ENCODE measurements at places on chromosomes 3 and 15.

- DNase-seq = no peak
These were observed 93.4 kb upstream of the CTDSPL start for GRCh38 chr3:37768107-37768809.

GRCh38 chr3:96259-96658 lies 100.3 kb upstream of the CHL1 start:
- DNase-seq = no peak

GRCh38 chr3:172096881-172097420 lies 57.6 kb downstream of the FNDC3B start:
- DNase-seq = no peak

DNA sequence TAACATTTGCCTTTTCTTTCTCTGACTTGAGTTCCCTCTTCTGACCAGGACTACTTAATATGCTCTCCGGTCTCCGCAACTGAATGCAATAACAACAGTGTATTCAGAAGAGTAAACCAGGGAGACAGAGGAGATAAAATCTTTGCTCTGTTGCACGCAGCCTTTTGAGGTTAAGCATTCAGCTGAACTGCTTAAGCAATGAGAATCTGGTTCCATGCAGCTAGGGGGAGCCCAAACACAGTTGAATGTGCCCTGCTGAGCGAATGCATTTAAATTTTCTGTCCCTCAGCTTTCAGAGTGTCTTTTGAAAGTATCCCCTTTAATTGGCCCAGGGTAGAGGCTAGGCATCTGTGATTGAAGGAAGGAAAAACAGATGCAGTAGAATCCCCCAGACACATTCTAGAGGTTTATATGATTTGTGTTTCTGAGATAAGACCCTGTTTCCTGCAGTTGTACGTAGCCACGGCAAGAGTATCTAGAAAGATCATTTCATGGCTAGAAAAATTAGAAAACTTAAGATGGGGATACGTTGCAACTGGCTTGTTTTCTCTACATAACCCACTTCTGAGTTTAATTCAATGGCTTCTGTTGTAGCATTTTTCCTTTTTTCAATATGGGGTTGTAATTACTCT lies 309.6 kb downstream of the TUSC7 start:
- DNase-seq = no peak

- DNase-seq = no peak
These were observed 426.7 kb downstream of the SOX2 start for GRCh38 chr3:182138393-182138792.

GRCh38 chr3:46939578-46940445 lies 36.7 kb downstream of the CCDC12 start:
- DNase-seq = no peak

DNA sequence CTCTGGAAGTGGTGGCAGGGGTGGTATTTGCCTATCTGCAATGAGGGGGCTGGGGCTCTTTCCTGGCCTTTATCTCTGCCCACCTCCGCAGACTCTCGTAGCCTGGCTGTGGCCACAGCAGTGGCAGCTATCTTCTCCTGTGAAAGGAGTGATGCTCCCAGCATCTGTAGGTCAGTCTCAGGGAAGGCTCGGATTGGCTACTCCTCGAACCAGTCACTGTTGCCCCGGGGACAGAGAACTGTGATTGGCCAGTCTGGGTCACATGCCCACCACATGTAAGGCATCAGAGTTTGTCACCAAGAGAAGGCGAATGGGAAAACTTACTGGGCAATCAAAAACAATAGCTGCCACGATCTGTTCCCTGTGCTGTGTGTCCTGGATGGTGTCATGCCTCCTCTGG lies 30.1 kb upstream of the FGD5 start:
- DNase-seq = no peak

DNA sequence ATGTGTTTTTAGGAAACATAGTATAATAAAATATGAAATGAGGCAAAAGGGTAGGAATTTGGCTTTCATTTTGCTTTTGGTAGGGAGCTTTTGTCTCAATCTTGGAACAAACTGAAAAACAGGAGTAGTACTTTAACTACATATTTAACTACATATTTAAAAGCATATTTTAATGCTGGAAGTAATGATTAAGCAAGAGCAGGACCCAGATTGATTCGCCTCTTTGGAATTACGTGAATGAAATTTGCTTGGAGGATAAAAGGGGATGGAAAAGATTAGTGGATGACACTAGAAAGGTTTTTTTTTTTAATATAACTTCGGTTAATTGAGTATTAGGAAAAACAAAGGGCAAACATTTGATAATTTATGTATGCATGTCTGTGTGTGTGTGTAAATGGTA lies 11.2 kb upstream of the TMEM212 start:
- no peak for DNase-seq

- DNase-seq = no peak
These were observed 34.0 kb downstream of the RHCG start for GRCh38 chr15:89462198-89462912.

DNA sequence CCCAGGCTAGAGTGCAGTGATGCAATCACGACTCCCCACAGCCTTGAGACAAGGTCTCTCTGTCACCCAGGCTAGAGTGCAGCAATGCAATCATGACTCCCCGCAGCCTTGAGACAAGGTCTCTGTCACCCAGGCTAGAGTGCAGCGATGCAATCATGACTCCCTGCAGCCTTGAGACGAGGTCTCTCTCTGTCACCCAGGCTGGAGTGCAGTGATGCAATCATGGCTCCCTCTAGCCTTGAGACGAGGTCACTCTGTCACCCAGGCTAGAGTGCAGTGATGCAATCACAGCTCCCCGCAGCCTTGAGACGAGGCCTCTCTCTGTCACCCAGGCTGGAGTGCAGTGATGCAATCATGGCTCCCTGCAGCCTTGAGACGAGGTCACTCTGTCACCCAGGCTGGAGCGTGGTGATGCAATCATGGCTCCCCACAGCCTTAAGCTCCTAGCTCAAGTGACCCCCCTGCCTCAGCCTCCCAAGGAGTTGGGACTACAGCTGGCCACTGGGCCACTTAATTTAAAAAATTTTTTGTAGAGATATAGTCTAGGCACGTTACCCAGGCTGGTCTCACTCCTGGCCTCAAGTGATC lies 26.1 kb downstream of the TFRC start:
- DNase-seq = no peak

- no peak for DNase-seq
These were observed at the start of gene DOCK3 for GRCh38 chr3:50674349-50675178. Gene DOCK3 (plus strand): TSS chr3:50674927. CDS start chr3:50675264, 337 bp downstream.

GRCh38 chr15:29968099-29968894 lies 114.5 kb upstream of the GOLGA8J start:
- DNase-seq = no peak

- DNase-seq = no peak
These were observed 21.4 kb downstream of the HDAC11 start for GRCh38 chr3:13501521-13501920.

DNA sequence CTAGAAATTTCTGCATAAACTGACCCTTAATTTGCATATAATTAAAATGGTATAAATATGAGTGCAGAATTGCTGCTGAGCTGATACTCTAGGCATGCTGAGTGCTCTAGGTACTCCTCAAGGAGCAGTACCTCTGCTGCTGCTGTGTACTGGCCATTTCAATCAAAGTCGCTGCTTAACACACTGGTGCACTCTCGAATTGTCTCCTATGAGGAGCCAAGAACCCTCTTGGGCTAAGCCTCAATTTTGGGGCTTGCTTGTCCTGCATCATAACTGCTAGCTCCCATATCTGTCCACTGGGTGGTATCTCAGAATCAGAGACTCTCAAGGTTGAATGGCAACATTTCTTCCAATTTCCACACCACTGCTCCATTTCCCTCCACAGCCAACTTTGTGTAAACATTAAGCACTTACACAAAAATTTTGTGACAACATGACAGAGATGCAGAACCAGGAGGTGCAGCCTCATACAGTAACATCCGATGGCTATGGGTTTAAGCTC lies 82.5 kb downstream of the XXYLT1 start:
- DNase-seq = no peak

GRCh38 chr3:114450008-114450596 lies 156.3 kb downstream of the TIGIT start:
- DNase-seq = no peak

DNA sequence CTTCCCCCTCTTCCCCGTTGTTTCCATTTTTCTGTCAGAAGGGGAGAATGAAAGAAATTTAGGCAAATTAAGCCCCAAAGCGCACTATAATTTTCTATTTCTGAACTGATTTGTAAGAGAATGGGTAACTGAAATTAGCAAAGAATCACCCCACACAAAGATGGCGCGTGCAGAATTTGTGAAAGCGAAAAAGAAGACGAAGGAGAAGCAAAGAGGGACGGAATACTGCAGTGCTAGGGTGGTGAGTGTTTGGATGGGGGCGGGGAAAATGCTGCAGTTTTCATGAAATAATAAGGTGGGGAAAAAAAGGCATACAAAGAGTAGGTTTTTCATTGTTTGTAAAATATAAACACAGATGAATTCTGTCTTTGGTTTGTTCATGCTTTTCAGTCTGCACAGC lies 4.6 kb upstream of the CTNNB1 start:
- no peak for DNase-seq

- no peak for DNase-seq
These were observed 434.5 kb downstream of the MFSD1 start for GRCh38 chr3:159236321-159236720.

DNA sequence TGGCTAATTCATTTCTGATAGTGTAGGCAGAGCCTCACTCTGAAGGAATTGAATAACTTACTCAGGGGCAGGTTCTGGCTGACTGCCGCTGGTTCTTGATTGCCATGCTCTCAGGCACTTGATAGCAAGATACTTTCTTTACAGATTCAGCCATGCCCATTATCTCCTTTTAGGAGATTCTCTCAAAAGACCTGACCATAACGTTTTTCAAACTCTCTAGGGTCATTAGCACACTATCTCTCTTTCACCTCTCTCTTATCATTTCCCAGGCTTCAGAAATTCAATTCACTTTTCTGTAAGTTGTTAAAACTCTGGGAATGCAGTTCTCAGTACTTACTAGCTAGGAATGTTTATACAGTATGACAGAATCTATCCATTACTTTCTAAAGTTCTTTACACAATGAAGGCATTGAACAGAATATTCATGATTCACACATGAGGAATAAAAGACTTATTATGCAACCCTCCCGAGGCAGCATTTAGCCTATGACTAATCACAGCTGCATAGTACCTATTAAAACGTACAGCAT lies 850.3 kb upstream of the CADM2 start:
- no peak for DNase-seq

DNA sequence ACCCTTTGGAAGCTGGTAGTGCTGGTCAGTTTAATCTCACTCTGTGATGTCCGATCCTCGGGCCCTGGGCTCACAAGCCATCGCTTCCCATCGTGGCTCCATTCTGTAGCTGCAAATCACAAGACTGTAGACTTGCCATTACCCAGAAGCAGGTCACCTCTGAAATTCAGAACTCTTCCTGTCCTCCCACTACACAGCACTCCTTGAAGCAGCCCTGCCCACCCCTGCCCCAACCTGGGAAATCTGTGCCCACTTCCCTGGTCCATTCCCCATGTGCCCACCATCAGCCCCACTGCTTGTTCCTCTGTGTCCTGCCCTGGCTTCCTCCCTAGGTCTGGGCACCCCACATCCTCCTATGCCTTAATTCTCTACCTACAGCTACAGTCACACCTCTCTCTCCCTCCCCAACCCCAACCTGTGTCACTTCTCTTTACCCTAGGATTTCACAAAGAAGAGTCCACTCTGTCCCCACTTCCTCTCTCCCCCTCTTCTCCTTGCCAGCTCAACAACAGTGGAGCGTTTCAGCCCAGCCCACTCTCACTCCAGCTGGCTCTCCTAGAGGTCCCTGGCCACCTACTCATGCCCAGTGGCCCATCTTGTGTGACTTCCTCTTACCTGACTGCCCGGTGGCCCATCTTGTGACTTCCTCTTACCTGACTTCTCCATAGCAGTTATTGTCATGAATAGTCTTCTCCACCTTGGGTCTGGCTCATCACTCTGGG lies 8.3 kb downstream of the ZNF710 start:
- no peak for DNase-seq

GRCh38 chr15:99432271-99433025 lies 133.3 kb upstream of the MEF2A start:
- no peak for DNase-seq
